ENCODE measurements at places on chromosomes 5 and 9.

DNA sequence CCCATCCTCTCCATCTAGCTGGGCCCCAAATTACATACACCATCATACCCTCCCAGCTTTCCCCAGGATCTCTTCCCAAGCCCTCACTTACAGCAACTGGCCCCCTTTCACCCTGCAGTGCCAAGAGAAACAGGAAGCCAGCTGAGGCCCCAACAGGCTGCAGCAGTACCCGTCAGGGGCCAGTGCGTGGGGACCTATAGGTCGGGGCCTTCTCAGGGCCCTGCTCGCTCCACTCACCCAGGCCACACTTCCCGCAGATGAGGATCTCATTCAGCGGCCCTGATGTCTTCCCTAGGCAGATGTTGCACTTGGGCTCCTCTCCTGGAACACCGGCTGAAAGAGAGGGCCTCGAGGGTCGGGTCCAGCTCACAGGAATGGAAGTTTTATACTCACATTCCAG, 6.8 kb downstream of the PHF19 start:
- DNase-seq = no peak

- no peak for DNase-seq
Observed at GRCh38 chr5:34803974-34804732, 34.8 kb upstream of the TTC23L start.

DNA sequence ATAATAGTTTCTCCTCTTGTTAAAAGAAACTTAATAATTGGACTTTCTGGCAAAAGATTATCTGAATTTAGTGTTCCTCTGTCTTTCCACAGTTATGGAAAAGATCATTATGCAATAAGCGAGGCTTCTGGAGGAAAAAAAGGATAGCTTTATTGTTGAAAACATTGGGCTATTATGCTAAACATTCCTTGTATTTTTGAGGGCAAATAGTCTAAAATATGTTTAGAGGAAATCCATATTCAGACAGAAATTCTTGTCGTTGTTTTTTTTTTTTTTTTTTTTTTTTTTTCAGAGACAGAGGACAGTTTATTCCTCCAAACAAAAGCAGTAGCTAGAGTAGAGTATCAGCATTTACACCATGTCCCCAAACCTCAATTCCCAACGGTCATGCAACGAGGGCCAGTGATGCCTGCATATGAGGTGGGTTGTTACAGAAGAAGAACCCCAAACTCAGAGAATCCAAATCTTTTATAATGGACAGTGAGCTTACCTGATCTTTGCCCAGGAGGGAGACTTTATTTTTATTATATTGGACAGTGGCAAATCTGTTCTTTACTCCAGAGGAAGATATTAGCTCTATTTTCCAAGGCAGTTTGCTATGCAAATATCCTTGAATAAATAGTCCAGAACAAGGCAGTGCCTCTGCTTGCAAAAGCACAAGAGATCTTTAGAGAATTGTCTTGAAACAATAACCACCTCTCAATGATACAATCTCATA, 48.4 kb upstream of the CDK5RAP2 start:
- DNase-seq = no peak

- DNase-seq = no peak
Observed at GRCh38 chr9:130987738-130988399, 21.1 kb upstream of the LAMC3 start.

GRCh38 chr5:133494923-133495246, 117.5 kb downstream of the FSTL4 start:
- no peak for DNase-seq

GRCh38 chr9:133545494-133546286, 11.2 kb downstream of the ADAMTSL2 start:
- no peak for DNase-seq

DNA sequence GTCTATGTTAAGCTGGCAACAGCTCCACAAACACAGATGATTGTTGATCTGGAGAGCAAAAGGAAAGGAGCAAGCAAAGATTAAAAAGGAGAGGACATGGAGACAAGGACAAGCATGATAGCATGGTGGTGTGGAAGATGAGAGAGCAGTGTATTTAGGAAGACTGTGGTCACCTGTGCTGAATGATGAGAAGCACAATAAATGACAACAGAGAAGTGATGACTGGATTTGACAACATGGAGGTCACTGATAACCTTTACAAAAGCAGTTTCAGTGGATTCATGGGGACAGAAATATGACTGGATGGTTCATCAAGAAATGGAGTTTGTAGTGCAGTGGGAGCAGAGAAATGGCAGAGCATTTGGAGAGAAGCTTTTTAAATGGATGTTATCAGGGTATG, 20.2 kb downstream of the TTC33 start:
- DNase-seq = no peak

All from left cardiac atrium (tissue), 4 donors.